CD4-positive, alpha-beta T cell treated with Interleukin-21 for 1 hour (primary cell): ENCODE measurements at places on chromosomes 6 and 20.

DNA sequence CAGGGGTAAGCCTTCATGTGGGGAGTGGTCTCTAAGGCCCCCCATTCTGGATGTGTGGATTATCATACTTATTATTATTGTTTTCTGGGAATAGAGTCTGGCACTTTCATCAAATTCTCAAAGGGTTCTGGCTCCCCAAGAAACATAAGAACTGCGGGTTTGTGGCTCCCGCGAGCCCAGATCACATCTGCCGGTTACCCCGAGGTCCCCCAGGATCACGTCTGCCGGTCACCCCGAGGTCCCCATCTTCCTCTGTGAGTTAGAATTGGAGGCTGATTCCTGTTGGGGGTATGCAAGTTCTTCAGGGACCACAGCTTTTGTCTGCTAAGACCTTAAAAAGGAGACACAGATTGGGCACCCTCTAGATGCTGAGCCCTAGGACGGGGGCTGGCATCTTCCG lies 116.7 kb upstream of the FRMD1 start:
- DNase-seq, result no peak

GRCh38 chr6:53593001-53593488 lies 48.1 kb upstream of the GCLC start:
- no peak for DNase-seq

DNA sequence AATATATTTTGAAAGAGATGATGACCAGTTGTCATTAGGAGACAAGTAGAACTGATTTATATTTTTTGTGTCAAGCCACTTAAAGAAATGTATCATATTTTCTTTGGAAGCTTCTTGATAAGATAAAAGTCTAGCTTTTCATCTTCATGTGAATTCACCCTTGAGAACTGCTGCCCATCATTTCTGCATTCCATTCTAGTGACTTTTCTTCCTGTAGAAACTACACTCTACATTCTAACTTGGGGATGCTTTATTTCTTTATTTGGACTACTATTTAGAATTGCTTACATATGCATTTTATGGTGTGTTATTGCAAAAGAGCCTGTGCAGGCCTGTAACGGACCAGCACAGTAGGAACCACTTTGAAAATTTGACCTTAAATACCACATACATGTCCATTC lies 335.0 kb upstream of the KCNQ5 start:
- DNase-seq, result no peak

DNA sequence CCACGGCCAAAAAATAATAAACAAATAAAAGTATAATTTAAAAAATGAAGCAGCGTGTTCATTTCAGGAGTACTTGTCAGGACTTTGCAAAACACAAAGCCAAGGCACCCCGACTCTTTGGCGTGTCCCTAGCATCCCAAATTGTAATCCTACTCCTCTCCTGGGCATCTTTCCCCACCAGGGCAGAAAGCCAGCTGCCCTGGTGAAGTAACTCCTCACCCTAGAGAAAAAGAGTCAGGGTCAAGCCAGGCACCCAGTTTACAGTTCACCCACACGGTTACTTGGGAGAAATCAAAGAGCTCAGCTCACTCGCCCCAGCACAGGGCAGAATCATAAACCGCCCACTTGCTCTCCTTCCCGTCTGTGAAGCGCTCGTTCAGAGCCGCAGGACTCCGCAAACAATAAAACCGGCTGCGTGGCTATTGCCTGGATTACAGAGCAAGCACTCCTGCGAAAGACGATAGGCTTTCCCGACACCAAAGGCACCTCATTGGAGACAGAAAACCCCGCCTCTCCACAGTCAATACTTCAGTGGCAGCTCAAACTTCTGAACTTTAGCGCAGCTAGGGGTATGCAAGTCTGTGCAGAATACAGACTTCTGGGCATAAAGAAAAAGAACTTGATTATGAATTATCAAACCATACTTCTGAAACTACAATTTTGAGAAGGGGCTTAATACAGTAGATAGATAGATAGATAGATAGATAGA lies 73.0 kb upstream of the NHSL1 start:
- no peak for DNase-seq

DNA sequence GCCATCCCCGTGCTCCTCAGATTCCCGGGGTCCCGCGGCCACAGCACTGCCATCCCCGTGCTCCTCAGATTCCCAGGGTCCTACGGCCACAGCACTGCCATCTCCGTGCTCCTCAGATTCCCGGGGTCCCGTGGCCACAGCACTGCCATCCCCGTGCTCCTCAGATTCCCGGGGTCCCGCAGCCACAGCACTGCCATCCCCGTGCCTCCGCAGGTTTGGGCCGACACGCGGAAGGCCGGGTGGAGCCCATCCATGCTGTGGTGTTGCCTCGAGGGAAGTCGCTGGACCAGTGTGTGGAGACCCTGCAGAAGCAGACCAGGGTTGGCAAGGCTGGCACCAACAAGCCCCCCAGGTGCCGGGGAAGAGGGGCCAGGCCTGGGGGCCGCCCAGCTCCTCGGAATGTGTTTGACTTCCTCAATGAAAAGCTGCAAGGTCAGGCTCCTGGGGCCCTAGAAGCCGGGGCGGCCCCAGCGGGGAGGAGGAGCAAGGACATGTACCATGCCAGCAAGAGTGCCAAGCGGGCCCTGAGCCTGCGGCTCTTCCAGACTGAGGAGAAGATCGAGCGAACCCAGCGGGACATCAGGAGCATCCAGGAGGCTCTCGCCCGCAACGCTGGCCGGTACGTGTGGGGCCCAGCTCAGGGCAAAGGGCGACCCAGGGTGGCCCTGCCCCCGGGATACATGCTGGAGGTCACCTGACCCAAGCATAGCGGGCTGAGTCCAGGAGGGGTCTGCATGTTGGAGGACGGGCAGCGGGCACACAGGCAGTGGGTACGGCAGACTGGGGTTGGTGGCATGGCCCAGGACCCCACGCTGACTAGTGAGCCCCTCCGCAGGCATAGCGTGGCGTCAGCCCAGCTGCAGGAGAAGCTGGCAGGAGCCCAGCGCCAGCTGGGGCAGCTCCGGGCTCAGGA lies 1.3 kb upstream of the LIME1 start:
- no peak for DNase-seq

- no peak for DNase-seq
Observed at GRCh38 chr6:124487623-124488431, 474.4 kb upstream of the RNF217 start.

DNA sequence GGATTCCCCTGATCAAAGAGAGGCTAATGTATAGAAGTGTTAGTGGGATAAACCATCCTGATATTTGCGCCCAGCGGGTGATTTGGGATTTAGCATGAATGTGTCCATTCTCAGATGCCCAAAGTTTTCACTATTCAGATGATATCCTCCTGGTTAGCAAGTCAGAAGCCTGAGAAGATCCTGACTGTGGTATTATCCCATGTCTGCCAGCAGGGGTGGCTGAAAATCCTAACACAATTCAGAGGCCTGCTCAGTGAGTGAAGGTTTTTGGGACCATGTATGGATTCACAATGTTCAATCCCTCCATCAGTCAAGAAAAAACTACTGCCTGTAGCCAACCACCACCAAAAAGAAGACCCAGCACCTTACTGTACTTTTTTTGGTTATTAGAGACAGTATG lies 34.1 kb upstream of the SPACA1 start:
- no peak for DNase-seq

DNA sequence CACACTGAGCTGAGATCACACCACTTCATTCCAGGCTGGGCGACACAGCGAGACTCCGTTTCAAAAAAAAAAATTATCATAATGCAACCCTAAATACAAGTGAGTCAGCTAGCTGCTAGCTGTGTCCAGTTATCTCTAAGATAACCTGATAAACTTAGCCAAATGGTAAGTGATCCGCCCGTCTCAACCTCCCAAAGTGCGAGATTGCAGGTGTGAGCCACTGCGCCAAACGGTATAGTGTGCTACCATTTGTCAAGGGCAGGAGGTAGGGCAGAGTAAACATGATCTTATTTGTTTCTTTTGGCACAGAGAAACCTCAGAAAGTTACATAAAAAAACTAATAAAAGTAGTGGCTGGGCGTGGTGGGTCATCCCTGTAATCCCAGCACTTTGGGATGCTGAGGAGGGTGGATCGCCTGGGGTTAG lies 4.7 kb upstream of the C6orf132 start:
- DNase-seq, result no peak

GRCh38 chr6:88177961-88178464 lies 11.9 kb upstream of the CNR1 start:
- DNase-seq, result no peak

GRCh38 chr6:117531346-117531745 lies 48.9 kb downstream of the DCBLD1 start:
- no peak for DNase-seq

- no peak for DNase-seq
Observed at GRCh38 chr6:168186438-168186837, 107.4 kb upstream of the FRMD1 start.

DNA sequence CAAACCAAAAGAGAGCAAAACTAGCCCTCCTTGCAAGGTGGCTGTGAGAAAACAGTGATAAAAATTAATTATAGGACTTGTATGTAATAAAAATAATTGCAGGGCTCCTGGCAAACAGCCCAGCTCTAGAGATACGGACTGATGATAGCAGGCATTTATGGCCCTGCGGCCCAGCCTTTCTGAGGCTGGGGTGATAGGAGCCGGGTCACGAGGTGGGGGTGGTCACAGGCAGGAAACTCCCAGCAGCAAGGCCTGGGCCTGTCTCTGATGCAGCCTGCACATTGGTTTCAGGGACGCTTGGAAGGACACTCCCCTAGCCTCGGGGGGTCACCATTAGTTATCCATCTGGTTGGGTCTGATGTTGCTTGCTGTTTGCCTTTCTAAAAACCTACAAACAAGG lies 18.7 kb upstream of the TTPAL start:
- DNase-seq, result no peak

DNA sequence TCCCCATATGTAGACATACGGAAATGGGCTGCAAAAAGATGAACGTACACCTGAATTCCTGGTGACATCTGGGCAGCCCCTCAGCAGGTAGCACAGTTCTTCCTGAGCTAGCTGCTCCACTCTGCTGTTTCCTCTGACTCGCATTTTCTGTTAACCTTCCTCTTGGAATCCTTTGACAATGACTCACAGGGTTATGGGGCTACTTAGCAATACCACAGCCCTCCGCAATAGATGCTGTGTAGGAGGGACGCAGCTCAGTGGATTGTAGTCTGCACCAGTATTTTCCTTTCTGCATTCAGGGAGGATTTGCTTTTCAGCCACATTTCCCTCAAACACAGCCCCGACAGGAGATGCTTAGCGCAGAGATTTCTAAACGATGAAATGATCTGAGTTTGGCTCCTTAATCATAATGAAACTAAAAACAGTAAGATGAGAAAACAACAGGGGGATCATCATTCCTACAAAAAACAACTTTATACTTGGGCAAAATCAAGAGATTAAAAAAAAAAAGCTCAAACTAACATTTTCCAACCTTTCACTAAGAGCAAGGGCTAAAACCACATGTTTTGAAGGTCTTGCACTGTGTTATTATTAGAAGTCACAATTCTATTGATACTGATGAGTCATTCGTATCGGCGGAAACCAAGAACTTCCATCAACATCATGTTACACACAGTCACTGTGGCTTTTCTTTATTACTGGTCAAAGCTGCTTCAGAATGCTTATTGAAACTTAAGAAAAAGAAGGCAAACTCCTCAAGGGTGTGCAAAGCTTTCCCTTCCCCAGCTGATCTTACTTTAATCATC lies 12.2 kb downstream of the BACH2 start:
- DNase-seq, result peak; percentile 52

DNA sequence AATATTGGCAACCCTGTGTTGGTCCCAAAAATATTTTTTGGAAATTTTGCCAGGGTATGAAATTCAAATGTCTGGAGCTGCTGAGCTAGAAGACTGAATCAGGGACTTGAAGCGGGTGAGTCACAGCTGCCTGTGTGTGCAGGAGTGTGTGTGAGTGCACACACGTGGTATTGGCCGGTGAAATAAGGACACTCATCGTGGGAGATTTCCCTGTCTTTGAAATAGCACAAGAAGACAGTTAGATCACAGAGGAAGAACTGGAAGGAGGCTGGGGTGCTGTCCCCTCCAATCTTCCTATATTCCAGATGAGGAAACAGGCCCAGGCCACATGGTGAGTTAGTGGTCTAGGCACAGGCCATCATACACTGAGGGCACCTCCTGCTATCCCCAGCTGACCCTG lies 123.8 kb upstream of the MLN start:
- no peak for DNase-seq

- no peak for DNase-seq
Observed at GRCh38 chr20:24933266-24933908, 15.7 kb upstream of the CST7 start.

GRCh38 chr6:143026696-143027449 lies 33.8 kb upstream of the AIG1 start:
- DNase-seq, result peak; percentile 53

- no peak for DNase-seq
Observed at GRCh38 chr6:170152989-170153388, 137.9 kb downstream of the DLL1 start.

- no peak for DNase-seq
Observed at GRCh38 chr20:35063168-35063567, 29.4 kb downstream of the TRPC4AP start.

- peak; percentile 48 for DNase-seq
Observed at GRCh38 chr6:3355358-3356055, 96.8 kb downstream of the PSMG4 start.

DNA sequence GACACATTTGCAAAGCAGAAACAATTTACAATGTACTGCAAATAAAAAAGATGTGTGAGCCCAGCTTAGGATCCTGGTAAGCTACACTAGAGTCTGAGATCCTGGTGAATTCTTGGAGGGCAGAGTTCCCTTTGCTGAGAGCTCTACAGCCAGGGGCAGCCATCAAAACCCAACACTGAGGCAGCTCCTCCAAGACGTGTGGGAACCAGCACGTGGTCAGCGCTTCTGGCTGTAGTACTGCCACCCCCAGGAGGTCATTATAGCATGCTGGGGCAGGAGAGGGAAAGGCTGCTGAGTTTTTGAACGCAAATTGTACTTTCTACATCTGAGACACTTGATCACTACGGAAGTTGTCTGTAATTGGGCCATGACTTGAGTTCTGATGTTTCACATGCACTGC lies 131.5 kb downstream of the INSM1 start:
- no peak for DNase-seq

GRCh38 chr6:66838764-66839163 lies 1131.7 kb upstream of the EYS start:
- DNase-seq, result no peak

GRCh38 chr20:64049060-64049877 lies at the start of gene SOX18:
TSS of gene SOX18 (minus strand) at chr20:64049639. CDS start at chr20:64049516, 123 bp downstream.
- peak; percentile 37 for DNase-seq
